ENCODE measurements at places on chromosomes 3 and 15.
A peak's percentile ranks its signal among the peaks of the same experiment; 100 is the strongest.

DNA sequence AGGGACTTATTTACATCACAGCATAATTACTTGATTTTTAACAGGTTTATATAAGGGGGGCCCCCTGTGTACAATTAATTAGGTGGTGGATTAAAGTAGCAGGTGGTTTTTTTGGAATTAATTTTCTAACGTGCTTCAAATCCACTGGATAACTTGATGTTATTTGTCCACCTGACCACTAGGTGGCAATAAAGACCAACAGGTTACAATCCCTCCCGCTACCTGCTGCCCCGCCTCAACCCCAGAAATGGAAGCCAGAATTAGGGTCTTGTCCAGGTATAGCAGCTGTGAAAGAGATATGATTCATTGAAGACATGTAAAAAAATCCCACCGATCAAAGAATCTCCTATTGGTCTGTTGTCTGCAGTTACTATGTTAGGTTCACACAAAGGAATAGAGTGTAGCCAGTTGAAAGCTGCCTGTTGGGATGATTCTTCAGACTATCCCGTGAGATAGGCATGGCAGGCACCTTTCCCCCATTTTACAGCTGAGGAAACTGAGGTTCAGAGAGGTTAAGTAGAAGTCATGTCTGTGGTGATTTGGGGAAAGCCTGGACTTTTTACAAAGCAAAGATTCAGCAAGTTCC is 44.0 kb downstream of the MFSD1 start:
- peak; percentile 30 for DNase-seq

DNA sequence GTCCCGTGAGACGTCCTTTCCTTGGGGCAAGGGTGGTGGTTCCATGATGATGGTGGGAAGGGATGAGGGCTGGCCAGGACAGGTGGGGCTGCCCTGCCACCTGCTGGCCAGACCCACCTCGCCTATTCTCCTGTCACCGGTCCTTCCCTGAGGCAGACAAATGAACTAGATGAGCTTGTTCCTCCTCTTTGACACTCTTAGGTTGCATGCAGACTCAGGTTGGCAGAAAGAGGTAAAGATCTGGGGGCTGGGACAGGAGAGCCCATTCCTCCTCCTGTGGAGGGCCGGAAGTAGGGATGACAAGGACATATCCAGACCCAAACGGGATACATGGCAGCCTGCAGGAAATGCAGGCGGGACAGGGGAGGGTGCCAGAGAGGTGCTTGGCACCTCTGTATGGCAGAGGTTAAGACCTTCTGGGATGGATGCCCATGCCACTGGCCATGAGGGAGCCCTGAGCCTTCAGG is 38.6 kb downstream of the ACSBG1 start:
- DNase-seq: no peak

- DNase-seq: no peak
These were observed 401.8 kb downstream of the SHQ1 start for GRCh38 chr3:72446218-72447058.

DNA sequence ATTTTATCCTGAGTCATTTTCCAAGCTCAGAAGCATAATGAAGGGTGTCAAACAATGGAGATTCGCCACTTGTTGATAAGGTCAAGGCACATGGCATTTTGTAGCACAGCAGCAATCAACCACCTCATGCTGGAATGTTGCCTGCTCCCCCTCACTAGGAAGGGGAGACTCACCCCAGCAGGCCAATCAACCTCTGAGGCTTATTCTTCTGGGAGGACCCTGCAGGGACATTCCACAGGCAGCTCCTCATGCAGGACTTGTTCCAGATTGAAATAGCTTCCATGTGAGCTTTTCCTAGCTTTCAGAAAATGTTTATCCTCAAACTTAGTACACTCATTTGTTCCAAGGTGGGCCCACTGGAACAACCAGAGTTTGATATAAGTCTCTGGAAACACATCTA is 77.6 kb downstream of the SSR3 start:
- no peak for DNase-seq

DNA sequence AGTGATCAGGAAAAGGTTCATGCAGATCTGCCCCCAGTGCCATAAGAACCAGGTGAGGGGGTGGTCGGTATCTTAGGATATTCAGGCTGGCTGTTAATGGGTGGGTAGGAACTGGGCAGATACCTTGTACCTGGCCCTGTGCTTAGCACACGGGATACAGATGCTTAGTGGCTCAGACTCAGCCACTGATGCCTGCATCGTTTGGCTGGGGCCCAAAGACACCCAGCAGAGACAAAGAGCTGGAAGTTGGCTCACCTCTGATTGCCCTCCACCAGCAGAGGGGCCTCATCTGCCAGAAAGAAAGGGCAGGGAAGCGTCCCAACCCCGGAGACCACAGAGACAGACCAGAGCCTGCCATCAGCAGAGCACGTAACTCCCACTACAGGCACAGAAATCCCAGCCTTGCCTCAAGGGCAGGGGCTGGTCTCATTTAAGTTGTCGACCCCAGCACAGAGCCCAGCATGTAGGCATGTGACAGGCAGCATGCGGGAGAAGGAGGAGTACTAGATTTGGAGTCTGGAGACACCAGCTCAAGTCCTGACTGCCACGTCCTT is 64.1 kb upstream of the SLC6A1 start:
- DNase-seq: no peak

GRCh38 chr3:46168583-46169345 is 39.3 kb downstream of the CCR1 start:
- no peak for DNase-seq

GRCh38 chr3:38643090-38643489 is 6.4 kb downstream of the SCN5A start:
- no peak for DNase-seq

DNA sequence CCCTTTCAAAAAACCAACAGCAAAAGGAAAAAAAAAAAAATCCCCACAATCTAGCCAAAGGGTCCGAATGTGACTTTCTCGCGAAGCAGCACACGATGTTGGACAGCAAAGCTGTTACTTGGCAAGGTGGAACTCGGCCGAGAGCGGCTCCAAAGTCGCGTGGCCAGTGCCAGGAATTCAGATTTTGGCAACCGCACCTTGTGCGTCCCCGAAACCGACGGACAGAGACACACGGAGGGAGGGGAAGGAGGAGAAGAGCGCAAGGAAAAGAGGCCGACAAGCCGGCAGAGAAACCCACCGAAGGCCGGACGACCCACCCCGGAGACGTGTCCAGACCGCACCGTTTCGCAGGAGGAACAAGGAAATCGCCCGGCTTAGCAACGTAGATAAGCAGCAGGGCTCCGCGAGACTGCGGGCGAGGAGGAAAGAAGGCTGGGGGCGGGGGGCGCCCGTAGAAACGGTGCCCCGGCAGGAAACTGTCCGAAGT is 517.3 kb downstream of the MECOM start:
- peak; percentile 29 for DNase-seq

GRCh38 chr3:186473166-186473565 is 71.0 kb downstream of the CRYGS start:
- no peak for DNase-seq

DNA sequence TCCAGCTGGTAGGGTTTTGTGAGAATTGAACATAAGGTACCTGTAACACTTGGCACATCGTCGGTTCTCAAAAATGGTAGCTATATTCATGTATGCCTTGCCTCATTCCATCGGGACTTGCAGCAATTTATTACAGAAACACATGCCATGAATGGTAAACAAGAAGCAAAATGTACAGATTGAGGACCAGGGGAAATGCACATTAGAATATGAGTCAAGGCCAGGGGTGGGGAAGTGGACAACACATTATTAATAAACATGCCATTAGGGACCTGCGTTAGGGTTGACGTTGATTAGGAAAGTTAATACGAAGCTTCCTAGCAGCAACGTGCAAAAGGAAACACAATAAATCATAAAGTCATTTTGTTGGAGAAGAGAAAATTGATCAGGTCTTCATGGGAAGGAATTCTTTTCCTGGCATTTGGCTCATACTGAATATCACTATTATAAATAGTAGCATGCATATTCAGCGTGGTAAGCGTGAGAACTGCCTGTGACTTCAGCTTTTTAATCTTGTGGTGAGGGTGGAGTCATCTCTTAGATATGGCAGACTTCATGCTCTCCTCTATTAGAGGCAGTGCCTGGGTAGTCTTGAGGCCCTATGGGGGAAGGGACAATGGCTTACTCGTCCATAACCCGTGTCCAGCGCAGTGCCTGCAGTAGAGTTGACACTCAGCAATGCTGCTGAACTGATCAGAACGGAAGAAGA is 184.9 kb downstream of the SV2B start:
- no peak for DNase-seq

DNA sequence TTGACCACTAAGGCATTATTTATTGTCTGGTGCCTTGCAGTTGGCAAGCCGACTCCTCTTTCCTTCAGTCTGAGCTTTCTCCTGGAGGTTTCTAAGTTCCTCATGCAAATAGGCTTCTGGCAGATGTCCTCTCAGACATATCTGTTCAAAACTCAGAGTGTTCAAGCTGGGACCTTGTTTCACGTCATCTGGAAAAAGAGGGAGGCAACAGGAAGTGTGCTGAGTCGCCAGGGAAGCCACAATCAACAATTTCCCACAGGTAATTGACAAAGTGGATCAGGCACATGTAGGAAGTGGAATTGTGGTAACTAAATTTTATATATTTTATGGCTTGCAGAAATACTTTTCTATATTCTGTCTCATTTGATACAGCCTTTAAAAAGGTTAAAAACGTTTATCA is 14.6 kb downstream of the SCG5 start:
- DNase-seq: no peak

- DNase-seq: no peak
These were observed 137.1 kb downstream of the ZNF609 start for GRCh38 chr15:64597477-64597822.

DNA sequence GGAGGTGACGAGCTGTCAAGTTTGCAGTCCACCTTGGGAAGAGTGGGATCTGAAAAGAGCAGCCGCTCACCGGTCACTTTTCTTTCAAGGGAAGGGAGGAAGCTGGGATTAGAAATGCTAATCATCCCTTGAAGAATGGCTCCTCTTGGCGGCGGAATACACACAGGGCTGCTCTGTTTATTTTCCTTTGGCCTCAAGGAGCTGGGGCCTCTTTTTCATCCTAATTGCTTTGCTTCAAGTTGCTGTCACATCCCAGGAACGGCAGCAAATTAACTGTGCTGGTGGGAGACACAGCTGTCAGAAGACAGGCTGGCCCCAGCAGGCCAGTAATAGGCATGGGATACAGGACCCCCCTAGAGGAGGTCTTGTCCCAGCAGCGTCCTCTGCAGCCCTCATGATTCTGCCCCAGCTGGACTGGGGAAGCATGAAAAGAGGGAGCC is 6.7 kb downstream of the KBTBD13 start:
- DNase-seq: no peak

DNA sequence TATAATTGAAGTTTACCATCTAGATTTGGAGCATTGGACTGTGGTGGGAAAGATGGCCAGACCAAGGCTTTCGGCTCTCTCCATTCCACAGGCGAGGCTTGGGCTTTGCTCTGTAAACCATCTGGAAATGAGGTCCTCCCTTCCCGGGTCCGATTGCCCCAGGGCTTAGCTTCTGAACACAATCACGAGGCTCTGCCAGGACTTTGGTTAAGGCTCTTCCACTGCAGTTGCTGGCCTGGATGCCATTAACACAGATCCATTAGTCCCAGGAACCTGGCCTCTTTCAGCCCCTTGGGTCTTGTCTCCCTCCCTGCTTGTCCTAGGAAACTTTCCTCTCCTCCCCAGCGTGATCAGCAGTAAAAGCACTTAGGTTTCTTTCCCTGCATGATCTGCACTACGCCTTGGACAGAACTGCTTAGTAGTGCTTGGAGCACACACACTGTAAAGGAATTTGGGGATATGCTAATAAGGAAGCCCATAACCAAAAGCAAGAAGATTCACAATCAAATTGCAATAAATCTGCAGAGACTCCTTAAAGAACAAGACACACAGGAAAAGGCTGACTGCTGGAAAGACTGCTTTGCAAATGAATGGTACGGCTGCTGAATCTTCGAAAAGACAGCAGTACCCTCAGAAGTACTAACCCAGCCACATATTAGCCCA is 154.3 kb downstream of the ECT2 start:
- no peak for DNase-seq

- no peak for DNase-seq
These were observed 154.3 kb upstream of the CCDC54 start for GRCh38 chr3:107222907-107223306.

GRCh38 chr3:46640927-46641326 is 28.6 kb downstream of the FAM240A start:
- DNase-seq: no peak

DNA sequence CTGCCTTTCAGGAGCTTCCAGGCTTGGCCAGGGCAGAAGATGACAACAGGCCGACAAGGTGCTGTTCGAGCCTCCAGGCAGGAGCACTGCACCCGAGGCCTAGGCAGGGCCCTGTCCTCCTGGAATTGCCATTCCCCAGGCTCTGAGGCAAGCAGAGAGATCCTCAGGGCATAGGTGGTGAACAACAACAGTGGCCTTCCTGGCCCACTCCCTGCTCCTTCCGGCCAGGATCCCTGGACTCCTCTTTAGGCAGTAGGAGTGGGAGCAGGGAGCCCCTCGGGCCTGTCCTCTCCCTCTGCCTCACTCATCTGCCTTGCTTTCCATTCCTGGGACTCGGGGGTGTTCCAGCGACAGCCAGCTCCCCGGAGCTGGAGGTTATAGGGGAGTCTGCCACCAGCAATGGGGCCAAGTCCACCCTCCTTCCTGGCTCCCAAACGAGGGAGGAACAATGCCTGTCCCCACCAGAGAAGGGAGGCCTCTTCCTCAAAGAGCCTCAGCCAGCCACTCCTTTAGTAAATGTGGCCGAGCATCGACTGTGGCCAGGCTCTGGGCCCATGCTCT is 135.0 kb downstream of the NUP210 start:
- DNase-seq: no peak

DNA sequence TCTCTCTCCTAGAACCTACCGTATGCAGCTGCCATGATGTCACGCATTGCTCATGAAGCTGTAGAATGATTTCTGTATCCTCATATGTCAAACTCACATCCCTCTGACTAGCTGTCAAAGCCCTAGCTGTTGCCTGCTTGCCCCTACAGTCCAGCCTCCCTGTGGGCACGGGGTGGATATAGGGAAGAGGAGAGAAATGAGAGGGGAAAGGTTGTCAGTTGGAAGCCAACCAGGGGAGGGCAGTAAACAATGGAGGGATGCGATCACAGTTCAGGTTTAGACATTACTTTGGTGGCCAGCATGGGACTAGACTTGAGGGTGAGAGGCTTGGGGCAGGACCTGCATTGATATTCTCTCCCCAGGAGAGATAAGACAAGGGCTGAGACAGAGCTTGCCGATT is 1.7 kb upstream of the HDGFL3 start:
- no peak for DNase-seq

DNA sequence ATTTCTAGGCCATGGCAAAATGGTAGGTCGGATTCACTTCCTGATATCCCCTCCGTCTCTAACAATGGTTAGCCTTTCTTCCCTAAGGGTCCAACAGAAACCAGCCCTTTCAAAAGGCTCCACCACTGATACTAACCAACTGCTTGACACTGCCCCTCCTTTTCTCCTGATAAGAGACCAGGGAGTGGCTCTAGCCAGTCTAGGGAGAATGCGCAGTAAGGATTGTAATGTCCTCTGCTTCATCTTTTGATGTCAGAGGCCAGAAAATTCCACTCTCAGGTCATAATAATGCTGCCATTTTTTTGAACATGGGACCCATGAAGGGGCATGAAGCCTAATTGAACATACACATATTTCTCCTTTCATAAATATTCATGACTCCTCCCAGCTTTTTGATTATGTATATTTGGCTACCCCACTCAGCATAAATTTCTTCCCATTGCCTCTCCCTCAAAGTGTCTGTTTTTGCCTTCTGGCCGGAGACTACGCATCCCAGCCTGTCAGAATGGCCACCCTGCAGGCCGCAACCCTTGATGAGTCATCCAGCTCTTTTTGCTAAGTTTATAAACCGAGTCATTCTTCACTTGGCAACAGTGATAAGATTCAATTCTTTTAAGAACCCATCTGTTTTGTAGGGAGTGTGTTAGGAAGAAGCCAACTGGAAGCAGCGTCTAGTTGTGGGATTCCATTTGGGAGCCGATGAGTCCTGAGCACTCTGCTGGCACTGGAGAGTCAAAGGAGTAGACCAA is 189.0 kb upstream of the MCTP2 start:
- no peak for DNase-seq
